ENCODE measurements at places on chromosomes 1 and 21.

GRCh38 chr1:86016076-86016759 lies 140.4 kb downstream of the COL24A1 start:
- no peak for DNase-seq

DNA sequence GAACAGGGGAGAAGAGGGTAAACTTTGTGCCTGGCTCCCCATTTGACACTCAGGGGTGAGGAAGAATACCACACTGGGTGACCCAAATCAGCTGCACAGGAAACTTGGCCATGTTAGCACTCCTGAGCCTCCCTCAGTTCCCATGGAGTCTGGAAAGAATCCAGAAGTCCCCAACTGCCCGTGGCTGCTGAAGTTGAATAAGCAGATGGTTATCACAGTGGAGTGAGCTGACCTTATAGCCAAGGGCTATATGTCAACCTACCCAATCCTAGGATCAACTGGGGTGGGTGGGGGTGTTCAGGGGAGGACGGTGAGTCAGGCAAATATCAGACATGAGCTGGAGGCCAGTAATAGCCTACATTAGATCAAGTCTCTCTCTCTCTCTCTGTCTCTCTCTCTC lies 20.4 kb downstream of the KCNH1 start:
- DNase-seq: no peak

DNA sequence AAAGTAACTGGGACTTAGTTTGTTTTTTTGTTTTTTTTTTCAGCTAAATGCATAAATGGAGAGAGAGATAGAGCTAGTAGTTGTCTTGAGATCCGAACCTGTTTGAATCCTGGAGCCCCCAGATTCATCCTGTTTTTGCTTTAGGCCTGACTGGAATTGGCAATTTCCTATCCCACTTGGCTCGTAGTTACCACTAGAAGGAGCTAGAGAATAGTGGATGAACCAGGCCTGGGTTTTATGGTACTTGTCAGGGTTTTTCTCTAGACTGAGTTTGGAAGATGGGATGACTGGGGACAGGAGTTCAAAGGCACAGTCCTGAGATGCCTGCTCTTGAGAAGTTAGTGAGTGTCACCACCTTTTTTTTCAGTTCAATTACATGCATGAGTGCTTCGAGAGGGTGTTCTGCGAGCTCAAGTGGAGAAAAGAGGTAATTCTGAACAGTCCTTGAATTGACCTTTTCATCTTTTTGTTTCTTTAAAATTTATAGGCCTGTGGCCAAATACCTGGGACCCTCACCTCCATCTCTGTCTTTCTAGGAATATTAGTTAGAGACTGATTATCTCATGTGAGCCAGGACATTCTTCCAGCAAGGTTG lies 23.4 kb downstream of the CELF3 start:
- peak; percentile 61 for DNase-seq

GRCh38 chr21:16569679-16570078 lies 839.9 kb downstream of the USP25 start:
- DNase-seq: no peak

DNA sequence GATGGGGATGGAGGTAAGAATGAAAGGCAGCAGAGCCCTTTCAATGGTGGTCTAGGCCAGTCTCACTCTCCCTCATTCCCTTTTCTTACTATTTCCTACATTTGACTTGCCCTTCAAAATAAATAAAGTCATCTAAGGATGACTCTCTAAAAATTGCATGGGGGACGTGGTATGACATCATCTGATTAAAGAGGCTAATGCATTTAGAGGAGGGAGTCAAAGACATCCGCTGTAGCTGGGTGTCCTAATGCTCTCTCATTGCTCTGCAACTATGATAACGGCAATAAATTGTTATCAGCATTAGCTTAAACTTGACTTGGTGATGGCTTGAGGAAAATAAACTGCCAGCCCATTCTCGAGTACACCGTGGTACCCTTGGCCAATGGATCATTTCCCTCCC lies 225.6 kb upstream of the PBX1 start:
- DNase-seq: no peak

- DNase-seq: no peak
Measured at GRCh38 chr1:228875741-228876140, 140.5 kb downstream of the RHOU start.

- DNase-seq: no peak
Measured at GRCh38 chr1:242735323-242735722, 210.8 kb upstream of the PLD5 start.

DNA sequence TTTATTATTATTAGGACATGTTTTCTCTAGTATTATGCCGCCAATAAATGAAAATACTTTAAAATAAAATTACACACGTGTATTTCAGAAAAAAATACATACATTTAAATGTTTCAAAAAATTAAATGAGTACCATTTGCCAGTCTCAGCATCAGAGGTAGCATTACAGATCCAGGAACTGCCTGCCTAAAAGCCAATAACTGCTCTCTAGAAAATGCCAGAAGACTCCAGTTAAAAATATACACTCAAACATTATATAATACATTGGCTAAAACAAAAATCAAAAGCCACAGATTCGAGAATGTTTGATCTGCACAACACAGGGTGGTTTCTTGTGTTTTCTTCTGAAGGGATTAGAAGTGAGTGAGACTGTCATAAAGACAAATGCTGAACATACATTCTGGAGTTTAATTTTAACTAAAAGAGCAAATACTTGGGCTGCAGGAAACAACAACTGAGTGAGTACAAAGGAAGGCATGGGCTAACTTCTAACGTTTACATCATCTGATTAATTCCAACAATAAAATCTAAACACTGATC lies 105.5 kb downstream of the RERE start:
- DNase-seq: peak; percentile 57

DNA sequence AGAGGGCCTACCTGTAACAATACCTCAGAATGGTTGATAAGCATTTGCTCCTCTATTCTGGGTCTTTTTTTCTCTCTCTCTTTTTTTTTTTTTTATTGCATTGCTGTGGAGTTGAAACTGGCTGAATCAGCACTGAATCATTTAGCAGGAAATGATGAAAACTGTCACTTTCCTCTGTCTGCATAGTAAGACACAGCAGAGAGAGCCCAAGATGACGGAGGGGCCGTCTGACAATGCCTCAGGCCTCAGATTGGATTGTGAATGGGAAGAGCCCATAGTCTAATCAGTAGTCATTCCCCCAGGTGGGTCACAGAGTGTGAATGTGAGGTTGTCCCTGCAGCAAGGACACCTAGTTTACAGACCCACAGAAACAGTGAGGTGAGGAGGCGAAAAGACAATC lies 193.2 kb upstream of the PLXNA2 start:
- DNase-seq: no peak

DNA sequence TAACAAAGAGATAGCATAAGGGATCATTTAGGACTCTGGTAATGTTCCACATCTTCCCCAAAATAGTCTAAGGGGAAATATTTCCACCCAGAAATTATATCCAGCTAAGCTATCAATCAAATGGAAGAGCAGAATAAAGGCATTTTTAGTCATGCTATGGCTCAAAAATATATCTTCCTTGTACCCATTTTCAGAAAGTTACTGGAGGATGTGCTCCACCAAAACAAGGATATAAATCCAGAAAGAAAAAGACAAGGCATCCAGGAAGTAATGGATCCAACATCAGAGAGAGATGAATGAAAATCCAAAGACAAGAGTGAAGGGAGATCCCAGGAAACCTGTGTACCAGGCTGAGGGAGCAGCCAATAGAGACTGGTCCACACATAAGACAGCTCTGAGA lies 2.7 kb upstream of the KRTAP10-8 start:
- DNase-seq: no peak

DNA sequence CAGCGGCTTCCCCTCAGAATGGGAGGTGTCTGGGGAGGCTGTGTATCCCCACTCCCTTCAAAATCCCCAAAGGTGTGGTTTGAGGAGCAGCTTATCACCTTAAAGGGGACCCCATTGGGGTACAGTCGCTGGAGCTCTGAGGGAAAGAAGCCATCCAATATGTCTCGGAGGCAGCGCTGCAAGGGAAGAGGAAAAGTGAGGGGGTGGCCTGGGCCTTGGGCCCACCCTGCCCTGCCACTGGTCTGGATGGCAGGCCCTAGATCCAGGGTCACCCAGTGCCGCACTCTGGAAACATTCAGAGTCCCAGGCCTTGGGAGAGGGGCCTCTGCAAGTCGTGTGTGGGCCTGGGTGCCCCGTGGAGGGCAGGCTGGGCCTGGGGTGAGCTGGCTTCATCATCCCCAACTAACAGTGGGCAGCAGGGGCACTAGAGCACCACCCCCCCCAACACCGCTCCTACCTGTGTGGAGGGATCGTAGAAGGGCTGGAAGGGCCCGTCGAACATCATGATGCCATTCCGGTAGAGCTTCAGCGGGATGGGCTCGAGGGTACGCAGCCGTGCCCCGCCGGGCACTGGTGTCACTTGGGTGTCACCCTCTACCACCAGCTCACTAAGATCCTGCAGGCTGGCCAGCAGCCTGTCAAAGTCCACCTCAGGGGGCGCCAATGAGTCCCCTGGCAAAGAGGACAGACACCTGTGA lies 5.6 kb downstream of the SH3BGRL3 start:
- no peak for DNase-seq

DNA sequence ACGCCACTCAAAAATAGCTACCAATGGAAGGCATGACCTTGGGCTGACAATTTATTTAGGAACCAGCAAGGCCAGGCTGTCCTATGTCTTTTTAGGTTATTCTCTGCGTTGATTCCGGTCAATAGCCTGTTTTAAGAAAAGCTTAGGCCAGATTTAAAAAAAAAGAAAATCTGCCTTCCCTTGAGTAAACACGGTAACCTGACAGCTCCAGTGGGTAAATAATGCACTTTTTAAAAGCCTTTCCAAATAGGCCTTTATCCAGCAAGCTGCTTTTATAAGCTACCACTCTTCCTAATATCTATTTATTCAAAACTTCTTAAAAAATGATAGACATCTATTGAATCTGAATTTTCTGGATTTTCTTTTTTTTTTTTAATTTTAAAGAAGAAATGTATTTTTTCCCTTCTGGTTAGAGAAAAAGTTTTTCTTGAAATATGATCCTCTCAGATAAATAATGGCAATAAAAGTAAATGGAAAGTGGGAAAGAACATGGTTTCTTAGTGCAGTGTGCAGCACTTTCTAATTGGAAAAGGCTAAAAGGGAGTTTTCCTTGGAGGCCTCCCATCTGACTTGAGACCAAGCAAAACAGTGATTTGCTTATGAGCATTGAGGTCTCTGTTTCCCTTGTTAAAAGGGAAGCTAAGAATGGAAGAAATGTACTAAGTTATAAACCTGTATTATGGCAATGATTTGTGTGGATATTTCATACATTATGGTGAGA lies 281.0 kb upstream of the RUNX1 start:
- no peak for DNase-seq

GRCh38 chr1:211580303-211580687 lies 1.3 kb upstream of the SLC30A1 start:
- no peak for DNase-seq

- no peak for DNase-seq
Measured at GRCh38 chr21:45522381-45522780, 19.9 kb downstream of the SLC19A1 start.

DNA sequence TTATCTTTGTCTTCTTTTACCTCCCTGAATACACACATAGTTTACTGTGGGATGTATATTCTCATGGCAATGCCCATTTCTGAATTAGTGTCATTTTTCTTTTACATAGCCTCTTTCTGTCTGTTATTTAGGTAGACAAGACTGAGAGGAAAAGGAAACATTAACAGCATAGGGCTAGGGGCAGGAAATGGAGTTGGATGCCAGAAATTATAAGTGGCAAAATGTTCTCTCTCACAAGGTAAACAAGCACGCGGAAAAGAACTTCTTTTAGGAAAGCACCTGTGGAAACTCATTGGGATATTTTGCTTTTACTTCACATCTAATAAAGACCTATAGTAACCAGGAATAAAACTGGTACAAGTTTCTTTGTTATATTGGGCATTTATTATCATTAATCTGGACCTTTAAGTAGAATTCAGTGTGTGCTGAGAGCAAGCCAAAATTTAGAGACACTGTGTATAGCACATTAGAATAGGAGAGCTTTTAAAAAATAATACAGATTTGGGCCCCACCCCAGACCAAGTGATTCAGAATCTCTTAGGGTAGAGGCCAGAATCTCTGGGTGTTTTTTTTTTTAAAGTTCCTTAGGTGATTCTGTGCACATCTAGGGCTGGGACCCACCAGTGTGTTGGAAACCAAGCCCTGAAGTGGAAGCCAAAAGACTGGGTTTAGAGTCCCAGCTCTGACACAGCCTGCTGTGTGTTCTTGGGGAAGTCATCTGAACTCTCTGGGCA lies 32.7 kb downstream of the S100A10 start:
- no peak for DNase-seq

- DNase-seq: no peak
Measured at GRCh38 chr1:3948344-3948743, 48.3 kb upstream of the C1orf174 start.

- peak; percentile 84 for DNase-seq
Measured at GRCh38 chr21:33196941-33197374, 32.8 kb upstream of the IFNAR2 start.

- no peak for DNase-seq
Measured at GRCh38 chr1:51172811-51173210, 63.3 kb upstream of the RNF11 start.

GRCh38 chr21:33505833-33506232 lies 14.3 kb upstream of the DNAJC28 start:
- DNase-seq: no peak

DNA sequence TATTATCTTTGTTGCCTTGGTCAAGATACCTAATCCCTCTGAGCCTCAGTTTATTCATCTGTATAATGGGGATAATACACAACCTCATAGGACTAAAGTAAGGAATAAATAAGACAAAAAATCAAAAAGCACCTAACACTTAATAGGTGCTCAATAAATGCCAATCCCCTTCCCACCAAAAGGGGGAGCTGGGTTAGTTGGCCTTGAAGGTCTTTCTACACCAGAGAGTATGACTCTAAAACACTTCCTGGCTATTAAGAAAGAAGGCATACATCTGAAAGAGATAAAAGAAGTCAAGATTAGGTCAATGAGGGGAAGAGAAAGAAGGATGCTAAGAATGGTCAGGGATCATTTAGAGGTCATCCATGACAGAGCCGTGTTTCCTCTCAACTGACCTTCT lies 11.1 kb downstream of the VSIG8 start:
- no peak for DNase-seq

DNA sequence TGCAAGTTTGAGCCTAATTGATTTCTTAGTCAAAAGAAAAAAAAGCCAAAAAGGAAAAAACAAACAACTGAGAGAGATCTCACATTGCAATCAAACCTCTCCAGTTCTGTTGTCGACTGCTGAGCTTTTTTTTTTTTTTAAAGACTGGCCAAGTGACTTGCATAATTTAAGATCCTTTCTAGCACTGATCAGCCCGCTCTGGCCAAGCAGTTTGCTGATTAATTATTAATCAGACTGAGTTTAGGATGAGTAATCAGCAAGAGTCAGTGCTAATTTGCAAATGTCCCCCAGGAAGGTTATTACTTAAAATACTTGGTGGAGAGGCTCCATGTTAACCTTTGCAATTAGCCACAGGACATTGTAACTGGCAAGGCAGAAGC lies 39.3 kb downstream of the HMGB4 start:
- no peak for DNase-seq

- peak; percentile 53 for DNase-seq
Measured at GRCh38 chr1:97668945-97669344, 251.9 kb downstream of the DPYD start.

All from NCI-H2171 treated with DMSO at 0.1 percent for 48 hours (cell line).